ENCODE measurements at places on chromosomes 2 and 18.

DNA sequence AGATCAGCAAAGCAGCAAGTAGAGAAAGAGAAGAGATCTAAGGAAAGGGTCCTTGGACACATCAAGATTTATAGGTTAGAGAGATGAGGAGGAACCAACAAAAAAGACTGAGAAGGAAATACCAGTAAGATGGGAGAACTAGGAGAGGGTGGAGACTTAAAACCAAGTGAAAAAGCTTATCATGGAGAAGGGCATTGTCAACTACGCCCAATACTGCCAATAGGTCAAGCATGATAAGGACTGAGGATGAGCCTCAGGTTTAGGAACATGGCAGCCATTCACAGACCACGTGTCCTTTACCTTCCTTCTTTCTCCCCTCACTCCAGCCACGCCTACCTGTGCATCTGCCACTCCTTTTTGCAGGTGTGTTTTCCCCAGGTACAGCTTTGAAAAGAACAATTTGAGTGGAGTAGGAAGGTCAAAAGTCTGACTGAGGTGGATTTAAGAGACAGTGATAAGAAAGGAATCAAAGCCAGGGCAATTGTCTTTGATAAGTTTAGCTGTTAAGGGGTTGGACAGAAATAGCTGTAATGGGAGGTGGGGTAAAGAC, 238.7 kb downstream of the STK39 start:
- no peak for DNase-seq

GRCh38 chr2:216064014-216064630, 17.5 kb downstream of the PECR start:
- DNase-seq: no peak

DNA sequence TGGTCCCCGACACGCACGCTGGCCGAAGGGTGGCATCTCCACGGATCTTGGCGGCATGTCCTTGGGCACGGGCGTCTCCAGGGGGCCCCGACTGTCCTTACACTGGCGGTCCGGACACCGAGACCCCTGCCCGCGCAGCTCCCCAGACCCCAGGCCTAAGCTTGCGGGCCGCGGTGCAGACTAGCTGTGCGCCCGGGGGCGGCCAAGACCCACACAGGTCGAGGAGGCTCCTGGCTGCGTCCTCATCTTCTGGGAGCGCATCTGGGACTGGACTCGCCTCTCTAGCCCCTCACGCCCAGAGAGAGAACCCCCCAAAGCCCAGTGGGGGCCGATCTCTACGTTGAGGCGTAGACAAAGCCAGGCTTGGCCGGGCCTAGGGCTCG, 475 bp upstream of the TWIST2 start:
- no peak for DNase-seq

DNA sequence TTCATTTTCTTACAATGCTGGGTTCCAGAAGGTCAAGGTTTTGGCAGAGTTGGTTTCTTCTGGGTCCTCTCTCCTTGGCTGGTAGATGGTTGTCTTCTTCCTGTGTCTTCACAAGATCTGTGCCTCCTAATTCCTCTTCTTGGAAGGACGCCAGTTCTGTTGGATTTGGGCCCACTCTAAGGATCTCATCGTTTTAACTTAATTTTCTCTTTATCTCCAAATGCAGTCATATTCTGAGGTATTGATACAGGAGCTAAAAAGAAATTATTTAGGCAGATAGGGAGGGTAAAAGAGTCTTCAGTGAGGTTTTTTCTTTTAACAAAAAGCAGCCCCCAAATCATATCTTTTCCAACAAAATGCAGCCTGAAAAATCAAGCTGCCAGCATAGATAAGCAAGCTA, 998.4 kb downstream of the SOCS6 start:
- no peak for DNase-seq

DNA sequence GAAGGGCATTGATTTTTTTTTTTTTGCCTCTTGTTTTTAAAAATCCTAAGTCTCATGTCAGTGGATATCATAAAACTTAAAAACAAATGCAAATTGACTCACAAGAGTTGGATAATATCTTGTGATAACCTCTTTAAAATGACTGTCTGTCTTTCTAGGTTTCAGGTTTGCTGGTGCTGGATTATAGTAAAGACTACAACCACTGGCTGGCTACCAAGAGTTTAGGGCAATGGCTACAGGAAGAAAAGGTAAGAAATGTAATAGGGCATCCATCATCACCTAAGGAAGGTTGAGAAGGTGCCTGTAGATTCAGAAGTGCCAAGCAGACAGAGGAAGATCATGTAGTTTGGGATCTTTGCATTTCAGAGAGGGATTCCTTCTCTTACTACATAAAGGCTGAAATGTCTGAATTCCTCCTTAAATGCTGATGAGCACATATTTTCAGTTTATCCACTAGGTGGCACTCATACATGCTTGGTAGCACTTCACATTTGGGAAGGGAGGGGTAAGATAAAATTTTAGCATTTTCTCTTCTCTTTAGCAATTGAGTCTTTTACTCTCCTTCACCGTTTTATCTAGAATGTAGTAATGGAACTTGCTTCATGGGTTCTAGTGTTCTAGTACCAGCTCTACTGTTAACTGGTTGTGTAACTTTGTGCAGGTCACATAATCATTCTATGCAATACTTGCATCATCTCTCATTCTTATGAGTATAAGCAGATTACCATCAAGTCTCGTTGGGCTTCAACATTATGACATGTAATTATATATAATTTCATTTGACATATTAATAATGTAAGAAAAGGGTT, 21.1 kb downstream of the CPS1 start:
- DNase-seq: no peak

GRCh38 chr18:14120926-14121325, 11.3 kb downstream of the ZNF519 start:
- DNase-seq: no peak

- no peak for DNase-seq
These were observed 30.5 kb downstream of the PDK1 start for GRCh38 chr2:172586245-172586891.

GRCh38 chr18:2402084-2402483, 169.2 kb downstream of the METTL4 start:
- DNase-seq: no peak

GRCh38 chr2:191846515-191847476, at the start of gene CAVIN2:
TSS of gene CAVIN2 (minus strand) at chr2:191847088. CDS start at chr2:191846925, 163 bp downstream.
- DNase-seq: no peak

DNA sequence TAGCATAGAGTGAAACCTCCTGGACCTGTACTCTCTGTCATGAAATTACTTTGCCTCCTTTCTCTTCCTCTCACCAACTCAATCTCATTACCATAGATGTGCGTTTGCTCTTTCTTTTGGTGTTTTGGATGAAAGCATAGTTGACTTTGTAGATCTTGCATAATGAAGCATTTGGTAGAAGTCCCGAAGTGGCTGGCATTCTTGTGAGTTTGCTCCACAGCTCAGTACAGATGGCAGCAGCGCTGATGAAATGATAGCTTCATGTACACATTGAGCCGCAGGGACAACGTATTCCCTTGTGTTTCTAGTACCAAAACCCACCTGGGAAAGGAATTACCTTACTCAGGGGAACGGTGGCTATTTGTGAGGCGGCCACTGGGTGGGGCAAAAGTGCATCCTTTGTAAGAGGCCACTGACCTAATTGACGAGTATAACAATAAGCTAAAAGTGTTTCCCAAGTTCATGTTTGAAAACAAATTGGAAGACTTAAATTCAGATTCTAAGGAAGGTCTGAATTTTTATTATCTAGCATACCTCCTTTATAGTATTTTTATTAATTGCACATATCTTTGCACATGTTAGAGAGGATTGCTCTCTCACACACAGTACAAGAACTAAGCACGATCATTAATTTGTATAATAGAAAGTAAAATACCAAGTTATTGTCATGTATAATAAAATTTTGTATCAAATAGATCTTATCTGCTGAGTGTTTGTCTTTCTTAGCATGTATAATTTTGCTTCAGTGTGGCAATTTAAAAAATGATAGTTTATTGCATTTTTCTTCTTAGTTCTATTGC, 25.4 kb upstream of the CDH7 start:
- no peak for DNase-seq

DNA sequence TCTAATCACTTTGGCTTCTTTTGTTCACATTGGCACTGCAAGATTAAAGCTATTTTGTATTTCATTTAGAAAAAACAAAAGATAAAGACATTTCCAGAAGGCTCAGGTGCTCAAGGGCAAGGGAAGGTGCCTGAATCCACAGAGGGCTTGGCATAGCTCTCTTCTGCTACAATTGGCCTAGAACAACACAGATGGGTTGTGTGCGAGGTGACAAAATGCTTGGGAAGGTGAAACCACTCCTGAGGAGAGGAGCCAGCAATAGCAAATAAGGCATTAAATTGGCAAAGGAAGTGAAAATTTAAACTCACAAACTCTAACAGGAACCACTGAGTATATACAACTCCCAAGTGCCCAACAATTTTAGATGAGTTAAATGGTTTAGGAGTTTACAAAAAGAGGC, 1290.4 kb upstream of the CHAC2 start:
- no peak for DNase-seq

- DNase-seq: no peak
These were observed 41.2 kb upstream of the GCFC2 start for GRCh38 chr2:75751824-75752468.

GRCh38 chr2:232634206-232635150, 1.1 kb downstream of the EFHD1 start:
- DNase-seq: peak; percentile 41

Measured in activated T-cell treated with anti-CD3 and anti-CD28 coated beads, Interleukin-2, amount 50 U/mL, for 24 hours (primary cell).